Psoas muscle (tissue), 8 donors: ENCODE measurements at places on chromosomes 11 and 22.
A peak's percentile ranks its signal among the peaks of the same experiment; 100 is the strongest.

DNA sequence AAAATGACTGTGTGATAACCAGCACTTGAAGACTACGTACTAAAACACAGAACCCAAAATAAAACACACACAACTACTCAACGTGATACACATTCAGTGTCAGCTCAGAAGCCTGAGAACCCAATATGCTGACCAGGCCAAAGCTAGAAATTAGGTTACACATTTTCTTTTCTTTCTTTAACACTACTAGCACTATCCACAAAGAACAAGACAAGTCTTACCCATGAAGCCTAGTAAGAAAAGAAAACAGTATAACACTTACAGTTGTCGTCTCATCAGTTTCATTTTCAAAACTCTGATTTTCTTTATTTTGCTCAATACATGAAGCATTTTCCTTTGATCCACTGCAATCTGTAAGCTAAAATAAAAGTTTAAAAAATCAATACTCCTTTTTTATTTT is 472.9 kb downstream of the DLG2 start:
- no peak for DNase-seq

DNA sequence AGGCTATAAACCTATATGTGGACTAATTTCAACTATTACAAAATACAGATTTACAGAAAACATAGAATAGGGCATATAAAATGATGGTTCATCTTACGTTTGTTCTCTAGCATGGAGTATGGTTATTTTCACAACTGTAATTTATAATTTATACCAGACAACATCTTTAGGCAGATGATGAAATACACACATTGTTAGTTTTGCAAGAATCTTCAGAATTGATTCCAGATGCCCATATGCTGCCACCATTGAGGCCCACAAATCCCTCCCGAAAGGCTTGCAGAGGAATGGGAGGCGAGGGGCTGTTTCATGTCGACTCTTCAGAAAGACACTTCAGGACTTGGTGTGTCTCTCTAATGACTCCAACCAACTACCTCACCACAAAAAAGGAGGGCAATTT is 6.2 kb downstream of the PTPN5 start:
- DNase-seq, result no peak

DNA sequence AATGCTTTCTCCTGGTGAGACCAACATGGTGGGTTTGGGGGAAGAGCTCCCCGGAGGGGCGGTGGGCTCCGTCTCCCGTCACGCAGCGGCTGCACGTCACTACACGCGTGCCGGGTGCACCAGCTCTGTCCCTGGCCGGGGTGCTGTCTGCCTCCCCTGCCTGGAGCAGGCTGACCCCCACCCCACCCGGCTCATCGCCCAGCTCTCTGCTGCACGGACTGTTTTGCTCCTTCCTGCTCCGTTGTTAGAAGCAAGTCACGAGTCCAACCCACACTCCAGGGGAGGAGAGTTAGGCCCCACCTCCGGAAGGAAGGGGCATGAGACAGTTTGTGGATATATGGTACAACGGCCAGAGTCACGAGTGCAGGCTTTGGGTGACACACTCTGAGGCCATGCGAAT is 364.9 kb downstream of the BRD1 start:
- DNase-seq, result no peak

- DNase-seq, result no peak
Measured at GRCh38 chr22:50081426-50082196, 3.6 kb downstream of the MLC1 start.

DNA sequence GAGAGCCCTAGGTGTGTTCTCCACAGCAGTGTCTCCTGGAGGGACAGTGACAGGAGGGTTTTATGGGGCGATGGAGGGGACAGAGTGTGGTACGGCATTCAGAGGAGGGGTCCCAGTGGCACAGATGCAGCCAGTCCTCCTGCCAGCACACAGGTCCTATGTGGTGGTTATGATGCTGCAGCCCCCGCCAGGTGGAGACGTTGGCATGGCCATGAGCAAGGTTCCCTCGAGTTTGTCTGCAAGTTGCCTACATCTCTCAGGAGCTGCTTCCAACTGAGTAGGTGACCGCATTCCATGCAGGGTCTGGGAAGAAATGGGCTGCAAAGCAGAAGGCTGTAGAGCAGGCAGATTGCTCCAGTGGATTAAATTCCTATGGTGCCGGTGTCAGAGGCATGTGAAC is 646.0 kb downstream of the TBC1D22A start:
- no peak for DNase-seq

- DNase-seq, result no peak
Measured at GRCh38 chr11:18495703-18496102, 31.0 kb downstream of the TSG101 start.

GRCh38 chr11:44260081-44260480 is 49.9 kb downstream of the ALX4 start:
- DNase-seq, result no peak

GRCh38 chr11:27319072-27319471 is 43.9 kb downstream of the CCDC34 start:
- no peak for DNase-seq

GRCh38 chr11:75773595-75774353 is 5.2 kb downstream of the DGAT2 start:
- no peak for DNase-seq

- no peak for DNase-seq
Measured at GRCh38 chr11:121214861-121215260, 77.7 kb upstream of the SC5D start.

DNA sequence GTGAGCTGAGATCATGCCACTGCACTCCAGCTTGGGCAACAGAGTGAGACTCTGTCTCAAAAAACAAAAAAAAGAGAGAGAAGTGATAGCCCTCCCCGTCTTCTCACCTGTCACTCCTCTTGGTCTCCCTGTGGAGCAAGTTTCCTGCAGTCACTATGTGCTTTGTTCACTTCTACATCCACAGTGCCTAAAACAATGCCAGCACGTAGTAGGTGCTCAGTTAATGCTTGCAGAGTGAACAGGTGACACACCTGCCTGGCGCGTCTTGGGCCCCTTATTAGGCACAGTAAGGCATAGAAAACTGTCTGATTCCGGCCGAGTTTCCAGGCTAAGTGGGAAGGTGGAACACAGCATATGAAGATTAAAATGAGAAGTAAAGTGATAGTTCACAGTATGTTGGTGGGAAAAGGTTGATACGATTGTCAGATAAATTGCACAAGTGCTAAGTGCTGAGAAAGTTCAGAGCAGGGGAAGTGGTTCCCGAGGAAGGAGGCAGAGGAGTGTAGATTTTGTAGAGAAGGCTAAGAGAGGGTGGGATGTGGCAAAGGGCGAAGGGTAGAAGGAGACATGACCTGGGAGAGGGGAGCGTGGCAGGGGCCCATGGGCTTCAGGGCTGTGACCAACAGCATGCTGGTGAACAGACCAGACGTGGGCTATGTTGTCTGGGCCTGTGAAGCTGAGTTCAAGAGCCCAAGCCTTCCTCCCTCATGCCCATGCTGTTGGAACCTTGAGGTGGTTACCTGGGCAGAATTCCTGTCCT is 41.9 kb downstream of the BCR start:
- no peak for DNase-seq

DNA sequence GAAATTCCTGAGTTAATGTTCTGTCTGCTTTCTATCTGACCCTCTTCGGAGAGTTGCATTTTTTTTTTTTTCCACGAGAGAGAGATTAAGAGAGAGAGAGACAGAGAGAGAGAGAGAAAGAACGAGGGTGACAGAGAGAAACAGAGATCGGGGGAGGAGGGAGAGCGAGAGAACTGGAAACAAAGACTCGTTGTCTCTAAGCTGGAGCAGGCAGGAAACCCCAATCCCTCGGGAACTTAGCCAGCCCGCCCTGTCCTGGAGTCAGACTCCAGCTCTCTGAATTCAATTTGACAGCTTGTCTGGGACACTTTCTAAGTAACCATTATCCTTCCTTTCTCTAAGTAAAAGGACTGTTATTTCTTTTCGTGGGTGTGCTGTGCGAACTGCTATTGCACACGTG is 76.9 kb downstream of the KCNJ1 start:
- DNase-seq, result no peak

GRCh38 chr22:33707581-33707980 is 212.7 kb downstream of the LARGE1 start:
- DNase-seq, result no peak

- no peak for DNase-seq
Measured at GRCh38 chr11:112306230-112306629, 45.6 kb upstream of the PLET1 start.

DNA sequence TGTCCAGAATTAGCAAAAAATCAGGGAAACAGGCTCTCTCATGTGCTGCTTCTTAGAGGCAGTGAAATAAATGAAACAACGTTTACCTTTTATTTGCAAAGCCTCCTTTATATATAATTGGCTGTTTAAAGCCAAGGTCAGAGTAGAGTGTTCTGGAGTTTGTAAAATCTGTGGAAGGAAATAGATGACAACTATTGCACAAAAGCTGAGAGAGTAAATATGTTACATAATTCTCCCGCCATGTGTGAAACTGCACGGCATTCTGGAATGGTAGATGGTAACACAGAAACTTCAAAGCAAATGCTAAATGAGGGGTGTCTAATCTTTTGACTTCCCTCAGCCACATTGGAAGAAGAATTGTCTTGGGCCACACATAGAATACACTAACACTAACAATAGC is 51.5 kb upstream of the FGF3 start:
- no peak for DNase-seq

- DNase-seq, result no peak
Measured at GRCh38 chr11:85699957-85700741, 14.2 kb upstream of the CCDC89 start.

DNA sequence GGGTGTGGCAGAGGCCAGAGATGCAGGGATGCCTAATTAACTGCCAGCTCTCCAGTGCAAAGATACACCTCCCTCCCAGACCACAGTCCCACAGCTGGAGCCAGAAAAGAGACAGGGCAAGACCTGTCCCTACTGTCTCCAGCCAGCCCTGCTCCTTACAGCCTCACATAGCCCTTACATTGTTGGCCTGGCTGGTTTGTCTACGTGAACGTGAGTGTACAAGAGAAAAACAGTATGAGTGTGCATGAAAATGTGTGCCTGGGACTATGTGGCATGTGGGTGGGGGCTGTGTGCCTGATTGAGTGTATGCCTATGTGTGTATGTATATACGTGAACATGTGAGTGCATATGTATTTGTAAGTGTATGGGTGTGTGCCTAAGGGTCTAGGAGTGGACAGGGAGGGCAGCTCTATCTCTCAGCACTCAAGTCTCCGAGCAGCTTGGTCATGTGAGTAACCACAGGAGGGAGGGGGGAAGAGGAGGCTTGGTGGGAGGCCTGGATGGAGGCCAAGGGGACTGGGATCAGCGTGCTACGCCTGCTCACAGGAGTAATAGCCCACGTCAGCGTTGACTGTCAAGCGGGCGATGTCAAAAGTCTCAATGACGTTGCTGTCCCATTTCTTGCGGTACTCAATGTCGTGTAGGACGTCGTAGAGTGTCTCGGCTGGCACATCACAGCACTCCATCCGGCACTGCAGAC is 6.6 kb upstream of the ARAP1 start:
- DNase-seq, result peak; percentile 71

DNA sequence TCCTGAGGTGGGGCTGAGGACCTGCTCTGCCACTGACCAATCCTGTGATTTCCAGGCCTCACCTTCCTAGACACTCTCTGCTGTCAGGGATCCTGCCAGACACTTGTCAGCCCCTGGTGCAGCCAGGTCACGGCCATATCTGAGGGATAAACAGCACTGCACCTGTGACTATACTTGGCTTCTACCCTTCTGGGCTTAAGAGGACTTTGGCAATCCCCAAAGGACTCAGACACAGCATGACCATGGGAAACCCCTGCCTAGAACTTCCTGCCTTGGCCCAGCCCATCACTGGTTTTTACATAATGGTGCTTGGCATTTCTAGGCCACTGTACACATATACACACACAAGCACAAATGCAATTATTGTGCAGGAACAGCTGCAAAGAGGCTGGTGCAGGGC is 11.6 kb upstream of the OLFML1 start:
- no peak for DNase-seq

DNA sequence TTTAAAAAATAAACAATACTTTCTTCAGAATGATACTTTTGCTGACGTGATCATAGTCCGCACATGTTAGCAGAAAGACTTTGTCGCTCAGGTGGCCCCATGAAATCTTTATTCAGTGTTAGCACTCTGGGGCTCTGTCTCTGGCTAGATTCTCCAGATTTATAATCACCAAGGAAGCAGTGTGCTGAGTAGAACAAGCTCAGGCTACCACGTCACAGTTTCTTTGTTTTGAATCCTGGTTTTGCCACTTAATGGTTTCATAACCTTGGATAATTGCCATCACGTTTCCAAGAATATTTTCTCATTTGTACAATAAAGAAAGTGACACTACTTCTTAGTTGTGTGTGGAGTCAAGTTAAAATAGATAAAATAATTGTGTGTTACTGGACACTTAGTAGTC is 3.9 kb upstream of the MUC15 start:
- DNase-seq, result no peak

DNA sequence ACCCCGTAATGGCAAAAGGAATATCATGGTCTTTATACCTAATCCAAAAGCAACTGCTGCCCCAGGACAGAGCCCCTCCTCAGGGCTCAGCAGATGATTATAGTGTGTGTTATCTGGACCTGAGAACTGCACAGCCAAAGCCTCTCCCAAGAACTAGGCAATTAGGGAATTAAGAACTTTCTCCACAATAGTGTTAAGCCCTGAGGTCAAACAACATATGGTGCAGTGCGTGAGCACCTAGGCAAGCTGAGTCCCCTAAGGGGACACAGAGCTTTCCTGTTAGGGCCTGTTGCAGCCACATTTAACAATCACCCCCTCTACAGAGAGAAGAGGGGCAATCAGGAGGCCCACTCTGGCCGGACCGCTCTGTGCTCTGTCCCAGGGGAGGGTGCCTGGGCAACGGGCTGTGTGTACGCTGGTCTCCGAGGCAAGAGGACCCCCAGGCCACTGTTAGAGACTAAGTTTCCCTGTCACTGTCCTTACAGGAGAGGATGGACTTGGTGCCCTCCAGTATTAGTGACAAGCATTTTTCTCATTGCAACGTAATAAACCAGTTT is 1.4 kb upstream of the KCNJ5 start:
- no peak for DNase-seq

DNA sequence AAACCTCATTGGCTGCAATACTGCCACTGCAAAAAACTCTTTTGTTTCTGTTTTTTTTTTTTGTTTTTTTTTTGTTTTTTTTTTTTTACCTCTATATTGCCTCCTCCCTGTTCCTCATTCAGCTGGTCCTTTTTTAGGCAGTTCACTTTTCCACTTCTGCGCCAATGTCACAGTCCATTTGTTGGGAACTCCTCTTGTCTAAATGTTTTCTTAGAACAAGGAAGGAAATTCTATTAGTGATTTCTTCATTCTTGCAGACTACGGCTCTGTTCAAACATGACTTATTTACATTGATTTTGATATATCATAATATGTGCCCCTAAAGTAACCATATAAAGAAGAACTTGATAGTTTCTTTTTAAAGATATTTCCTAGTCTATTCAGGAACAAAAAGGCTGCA is 2.9 kb downstream of the FAM118B start:
- DNase-seq, result no peak

- DNase-seq, result no peak
Measured at GRCh38 chr11:30810116-30810515, 224.0 kb upstream of the MPPED2 start.

DNA sequence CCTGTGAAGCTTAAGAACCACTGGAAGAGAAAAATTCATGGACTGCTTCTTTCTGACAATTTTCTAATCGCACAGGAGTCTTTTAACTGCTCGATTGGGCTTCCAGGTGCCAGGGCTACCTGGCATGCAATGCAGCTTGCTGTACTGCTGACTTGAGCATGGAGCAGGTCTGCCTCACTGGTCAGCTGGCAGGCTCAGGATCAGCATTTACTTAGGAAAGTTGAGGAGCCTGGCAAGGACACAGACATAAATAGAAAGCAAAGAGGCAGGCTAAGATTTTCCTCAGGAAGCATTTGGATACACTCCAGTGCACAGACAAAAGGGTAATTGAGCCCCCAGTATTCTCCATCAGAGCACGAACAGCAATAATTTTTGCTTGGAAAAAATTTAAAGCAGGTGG is 163.5 kb downstream of the CSNK2A3 start:
- DNase-seq, result no peak
